ENCODE measurements at places on chromosomes 13 and 19.

DNA sequence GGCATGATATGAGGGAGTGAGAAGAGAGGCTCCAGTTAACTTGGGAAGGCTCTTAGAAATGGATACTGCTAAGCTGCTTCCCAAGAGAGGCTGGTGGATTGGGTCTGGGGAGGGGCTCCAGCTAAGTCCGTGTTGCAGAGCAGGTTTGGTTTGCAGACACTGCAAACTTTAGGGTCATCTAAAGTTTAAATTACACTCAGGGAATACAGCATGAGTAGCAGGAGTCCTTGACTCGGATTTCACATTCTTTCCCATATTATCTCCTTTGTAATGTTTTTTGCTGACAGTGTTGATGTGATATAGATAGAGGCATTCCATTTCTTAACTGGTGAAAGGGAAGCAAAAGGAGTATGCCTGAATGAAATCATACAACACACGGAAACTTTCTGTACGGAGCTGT is 31.9 kb downstream of the SGCG start:
- no peak for DNase-seq

- no peak for DNase-seq
Observed at GRCh38 chr19:17153996-17154395, 61.2 kb upstream of the USE1 start.

- DNase-seq: no peak
Observed at GRCh38 chr13:75913925-75914324, 277.8 kb downstream of the LMO7 start.

DNA sequence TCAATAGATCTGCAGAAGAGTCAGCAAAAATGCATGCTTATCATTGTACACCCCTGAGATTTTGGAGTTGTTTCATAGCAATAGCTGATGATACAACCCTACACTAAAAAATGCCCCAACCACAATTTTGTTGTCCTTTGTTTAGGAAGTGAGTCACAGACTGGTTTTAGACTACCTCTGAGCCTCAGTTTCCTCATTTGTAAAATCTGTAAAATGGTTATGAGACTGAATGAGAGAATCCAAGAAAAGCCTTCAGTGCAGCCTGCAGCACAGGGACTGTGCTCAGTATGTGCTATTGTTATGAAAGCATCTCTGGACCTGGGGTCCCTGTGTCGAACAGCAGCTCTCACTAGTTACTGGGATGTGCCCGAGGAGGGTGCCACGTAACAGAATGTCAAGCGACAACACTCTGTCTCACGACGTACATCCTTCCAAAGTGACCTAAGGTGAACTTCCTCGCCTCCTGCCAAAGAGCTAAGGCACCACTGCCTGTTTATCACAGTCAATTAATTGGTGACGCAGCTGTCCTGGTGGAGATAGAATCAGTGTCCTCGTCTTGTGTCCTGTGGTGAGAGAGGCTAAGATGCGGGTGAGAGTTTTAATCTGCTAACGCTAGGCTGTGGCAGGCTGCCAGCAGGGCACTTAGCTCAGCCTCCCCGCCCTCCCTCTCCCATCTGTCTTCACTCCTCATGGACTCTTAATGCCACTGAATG is 18.1 kb downstream of the DHRS12 start:
- no peak for DNase-seq

DNA sequence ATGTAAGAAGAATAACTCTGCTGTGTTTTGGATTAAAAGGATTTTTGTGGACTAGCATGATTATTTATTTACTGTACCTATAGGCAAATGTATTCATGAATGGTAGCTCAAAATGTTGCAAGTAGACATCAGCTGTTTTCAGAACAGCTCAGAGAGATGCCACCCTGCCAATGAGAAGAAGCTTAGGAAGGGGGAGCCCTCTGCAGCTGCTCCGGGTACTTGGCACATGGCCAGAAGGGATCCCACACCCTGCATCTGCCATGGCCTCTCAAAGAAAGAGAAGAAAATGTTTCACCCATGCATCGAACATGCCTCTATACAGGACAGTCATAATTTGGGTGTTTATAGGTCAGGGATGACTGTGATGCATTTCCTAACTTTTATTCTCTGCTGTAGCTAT is 30.5 kb upstream of the MBNL2 start:
- peak; percentile 32 for DNase-seq

DNA sequence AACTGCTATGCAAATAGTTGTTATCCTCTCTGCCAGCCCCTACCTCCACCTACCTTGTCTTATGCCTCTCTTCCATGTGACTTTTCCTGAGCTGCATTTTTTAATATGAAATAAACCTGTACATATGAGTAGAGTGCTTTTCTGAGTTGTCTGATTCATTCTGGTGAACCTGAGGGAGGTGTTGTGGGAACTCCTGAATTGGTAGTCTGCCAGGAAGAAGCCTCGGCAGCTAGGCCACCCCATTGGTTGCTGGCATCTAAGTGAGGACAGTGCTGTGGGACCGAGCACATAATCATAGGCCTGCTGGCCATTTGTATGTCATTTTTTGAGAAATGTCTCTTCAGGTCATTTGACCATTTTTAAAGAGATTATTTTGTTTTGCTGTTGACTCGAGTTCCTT is 1146.8 kb downstream of the UQCRFS1 start:
- no peak for DNase-seq

Measured in hippocampal formation (tissue), 2 donors.